ENCODE measurements at places on chromosomes 6 and 20. TPM values are rescaled to one million over a fixed set of nuclear protein-coding genes. Genes with fewer than 3 reads are reported as not detected.

GNMT gene
- total RNA-seq, result 0.08 TPM

MEP1A gene
- total RNA-seq, result not detected

LSM2 gene
- 49.5 TPM for total RNA-seq

RSPH3 gene
- total RNA-seq, result 5.9 TPM

HSD17B8 gene
- 14.2 TPM for total RNA-seq

LY6G6F gene
- not detected for total RNA-seq

TGM3 gene
- total RNA-seq, result 0.12 TPM

SAMD3 gene
- not detected for total RNA-seq

MAP3K5 gene
- 1.7 TPM for total RNA-seq

SLCO4A1 gene
- 10.3 TPM for total RNA-seq

SMPDL3A gene
- total RNA-seq, result 3.6 TPM

VSTM2L gene
- 19.8 TPM for total RNA-seq

AVP gene
- not detected for total RNA-seq

B4GALT5 gene
- 57.9 TPM for total RNA-seq

MRAP2 gene
- 1.9 TPM for total RNA-seq

GHRH gene
- not detected for total RNA-seq

SEMG1 gene
- not detected for total RNA-seq

CDH4 gene
- 10.3 TPM for total RNA-seq

SESN1 gene
- total RNA-seq, result 11.3 TPM

MUC21 gene
- not detected for total RNA-seq

CFAP61 gene
- 0.44 TPM for total RNA-seq

TXLNB gene
- total RNA-seq, result not detected

SCRT2 gene
- total RNA-seq, result 0.04 TPM

GABRR1 gene
- not detected for total RNA-seq

ECT2L gene
- total RNA-seq, result not detected

SLC17A1 gene
- total RNA-seq, result not detected

HLA-DMB gene
- total RNA-seq, result 1.4 TPM

TSPO2 gene
- not detected for total RNA-seq

MED23 gene
- total RNA-seq, result 5.4 TPM

SS18L1 gene
- 5.2 TPM for total RNA-seq

SIRPG gene
- total RNA-seq, result not detected

PCMT1 gene
- total RNA-seq, result 87.7 TPM

WFDC12 gene
- total RNA-seq, result not detected

DEF6 gene
- total RNA-seq, result 0.05 TPM

SNAI1 gene
- total RNA-seq, result 7.4 TPM

TMEM151B gene
- total RNA-seq, result 0.06 TPM

LGSN gene
- 1.9 TPM for total RNA-seq

EYS gene
- total RNA-seq, result 0.06 TPM

HLA-DRB5 gene
- not detected for total RNA-seq

SLC17A9 gene
- 0.08 TPM for total RNA-seq

GTSF1L gene
- not detected for total RNA-seq

TINAG gene
- total RNA-seq, result 0.14 TPM

Measured in A549 treated with dexamethasone at 1 μM for 4 hours (cell line).